Dermis microvascular lymphatic vessel endothelial cell (primary cell): ENCODE measurements at places on chromosomes 7 and 10. TPM values are rescaled to one million over a fixed set of nuclear protein-coding genes. Genes with fewer than 3 reads are reported as not detected.

GHRHR gene
- total RNA-seq = not detected in 2 replicates

ACTL6B gene
- total RNA-seq = not detected in 2 replicates

POLR2J2 gene
- 1.2 and 2.4 TPM in 2 replicates for total RNA-seq

MYH16 gene
- total RNA-seq = under 0.01 and 0.13 TPM in 2 replicates

DRGX gene
- total RNA-seq = not detected in 2 replicates

ZEB1 gene
- 58.5 and 62.6 TPM in 2 replicates for total RNA-seq

SPDYE8 gene
- not detected in 2 replicates for total RNA-seq

- DNase-seq = no peak
Observed at GRCh38 chr10:22669163-22669711, 45.1 kb downstream of the PIP4K2A start.

DNA sequence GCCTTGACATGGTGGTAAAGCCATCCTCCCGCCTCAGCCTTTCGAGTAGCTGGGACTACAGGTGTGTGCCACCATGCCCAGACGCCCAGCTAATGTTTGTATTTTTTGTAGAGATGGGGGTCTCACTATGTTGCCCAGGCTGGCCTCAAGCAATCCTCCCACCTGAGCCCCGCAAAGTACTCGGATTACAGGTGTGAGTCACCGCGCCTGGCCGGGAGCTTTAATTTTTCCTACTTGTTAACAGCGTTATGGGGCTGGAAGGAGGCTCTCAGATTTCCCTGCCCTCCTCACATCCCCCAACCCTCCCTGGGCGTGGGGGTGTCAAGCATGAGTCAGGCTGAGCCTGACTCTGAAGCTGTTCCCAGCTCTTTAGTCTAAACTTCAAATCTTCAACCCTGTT lies 8.3 kb downstream of the ALKBH4 start:
- no peak for DNase-seq

GRCh38 chr10:43160921-43161255 lies 22.6 kb downstream of the CSGALNACT2 start:
- no peak for DNase-seq

DNA sequence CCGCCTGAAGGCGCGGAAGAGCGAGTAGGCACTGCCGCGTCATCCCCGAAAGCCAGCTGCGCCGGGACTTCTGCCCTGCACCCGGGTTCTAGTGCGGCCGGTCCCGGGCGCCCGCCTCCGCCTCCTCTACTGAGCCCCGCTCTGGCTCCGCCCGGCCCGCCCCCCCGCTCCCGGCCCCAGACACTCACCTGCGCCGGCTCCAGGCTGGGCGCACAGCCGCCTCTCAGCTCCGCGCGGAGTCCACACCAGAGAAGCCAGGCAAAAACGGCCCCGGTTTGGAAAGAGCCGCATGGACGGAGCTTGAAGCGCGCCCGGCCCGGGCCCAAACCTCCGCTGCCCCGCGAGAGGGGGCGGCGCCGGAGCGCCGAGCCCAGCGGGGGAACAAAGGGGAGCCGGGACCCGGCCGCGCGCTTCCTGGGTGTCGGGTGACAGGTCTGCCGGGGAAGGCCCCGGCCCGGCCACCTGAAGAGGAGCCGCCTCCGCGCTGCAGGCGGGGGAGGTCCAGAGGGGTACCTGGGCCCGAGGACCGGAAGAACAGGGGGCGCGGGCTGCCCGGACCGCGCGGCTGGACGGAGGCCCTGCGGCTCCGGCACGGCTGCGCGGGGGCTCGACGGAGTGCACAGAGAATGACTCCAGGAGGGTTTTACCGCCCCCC lies 168.2 kb downstream of the NRF1 start:
- no peak for DNase-seq

DNA sequence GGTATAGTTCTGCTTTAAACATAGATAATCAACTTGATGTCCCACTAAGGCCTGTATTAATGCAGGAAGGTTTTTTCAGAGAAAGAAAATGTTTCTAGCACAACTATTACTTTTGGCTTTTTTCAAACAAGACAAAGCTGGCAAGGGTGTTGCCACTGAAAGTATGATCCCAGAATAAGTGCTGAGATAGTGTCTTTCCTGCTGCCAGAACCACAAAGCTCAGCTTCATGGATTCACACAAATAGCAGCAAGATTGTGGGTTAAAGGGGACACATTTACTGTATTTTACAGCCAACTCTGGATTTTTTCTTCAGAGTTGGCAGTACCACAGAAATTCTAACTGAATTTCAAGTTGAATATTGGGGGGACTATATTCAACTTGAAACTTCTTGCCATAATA lies 4.3 kb downstream of the NCOA4 start:
- DNase-seq = no peak

DNA sequence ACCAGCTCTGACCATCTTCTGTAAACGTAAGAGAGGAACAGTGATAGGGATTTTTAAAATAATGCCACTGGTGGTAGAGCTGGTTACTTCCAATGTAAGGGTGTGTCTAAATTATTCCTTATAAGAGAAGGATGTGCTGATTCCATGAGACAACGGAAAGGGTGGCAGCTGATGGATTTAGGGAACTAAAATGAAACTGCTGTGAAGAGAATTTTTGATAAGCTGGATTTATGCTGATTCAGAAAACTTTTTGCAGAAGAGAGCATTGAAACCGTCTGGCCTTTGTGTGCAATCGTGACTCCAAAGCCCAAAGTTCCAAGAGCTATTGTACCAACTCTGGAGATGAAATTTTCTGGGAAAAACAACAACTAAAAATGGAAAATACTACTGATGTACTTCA lies 301.0 kb downstream of the PRPF18 start:
- no peak for DNase-seq

DNA sequence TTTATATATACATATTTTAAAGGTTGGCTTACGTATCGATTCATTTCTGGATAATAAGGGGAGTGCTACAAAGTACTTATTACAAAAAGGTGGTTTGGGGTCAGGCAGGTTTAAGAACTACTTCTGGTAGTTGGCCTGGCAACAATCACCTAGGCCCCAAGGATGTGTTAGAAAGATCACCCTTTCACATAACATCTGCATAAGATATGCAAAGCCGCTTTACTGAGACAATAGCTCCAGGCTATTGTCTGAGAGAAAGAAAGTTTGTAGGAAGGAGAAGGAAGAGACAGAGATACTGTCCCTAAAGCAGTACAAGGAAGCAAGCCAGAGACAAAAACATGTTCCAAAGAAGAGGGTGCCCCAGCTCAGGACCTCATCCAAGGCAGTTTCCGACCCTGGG lies 6.2 kb downstream of the PAXIP1 start:
- DNase-seq = no peak

DNA sequence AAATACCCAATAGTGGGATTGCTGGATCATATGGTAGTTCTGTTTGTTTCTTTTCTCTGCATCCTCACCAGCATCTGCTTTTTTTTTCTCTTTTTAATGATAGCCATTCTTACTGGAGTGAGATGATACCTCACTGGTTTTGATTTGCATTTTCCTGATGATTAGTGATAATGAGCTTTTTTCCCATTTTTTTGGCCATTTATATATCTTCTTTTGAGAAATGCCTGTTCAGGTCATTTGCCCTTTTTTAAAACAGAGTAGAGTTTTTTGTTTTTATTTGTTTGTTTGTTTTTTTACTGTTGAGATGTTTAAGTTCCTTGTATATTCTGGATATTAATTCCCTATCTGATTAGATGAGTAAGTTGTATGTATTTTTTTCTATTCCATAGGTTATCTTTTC lies 205.8 kb upstream of the KAT6B start:
- DNase-seq = no peak

- DNase-seq = no peak
Observed at GRCh38 chr7:158816995-158817394, 12.3 kb downstream of the ESYT2 start.
